ENCODE measurements at places on chromosomes 13 and 19.
A peak's percentile ranks its signal among the peaks of the same experiment; 100 is the strongest.

DNA sequence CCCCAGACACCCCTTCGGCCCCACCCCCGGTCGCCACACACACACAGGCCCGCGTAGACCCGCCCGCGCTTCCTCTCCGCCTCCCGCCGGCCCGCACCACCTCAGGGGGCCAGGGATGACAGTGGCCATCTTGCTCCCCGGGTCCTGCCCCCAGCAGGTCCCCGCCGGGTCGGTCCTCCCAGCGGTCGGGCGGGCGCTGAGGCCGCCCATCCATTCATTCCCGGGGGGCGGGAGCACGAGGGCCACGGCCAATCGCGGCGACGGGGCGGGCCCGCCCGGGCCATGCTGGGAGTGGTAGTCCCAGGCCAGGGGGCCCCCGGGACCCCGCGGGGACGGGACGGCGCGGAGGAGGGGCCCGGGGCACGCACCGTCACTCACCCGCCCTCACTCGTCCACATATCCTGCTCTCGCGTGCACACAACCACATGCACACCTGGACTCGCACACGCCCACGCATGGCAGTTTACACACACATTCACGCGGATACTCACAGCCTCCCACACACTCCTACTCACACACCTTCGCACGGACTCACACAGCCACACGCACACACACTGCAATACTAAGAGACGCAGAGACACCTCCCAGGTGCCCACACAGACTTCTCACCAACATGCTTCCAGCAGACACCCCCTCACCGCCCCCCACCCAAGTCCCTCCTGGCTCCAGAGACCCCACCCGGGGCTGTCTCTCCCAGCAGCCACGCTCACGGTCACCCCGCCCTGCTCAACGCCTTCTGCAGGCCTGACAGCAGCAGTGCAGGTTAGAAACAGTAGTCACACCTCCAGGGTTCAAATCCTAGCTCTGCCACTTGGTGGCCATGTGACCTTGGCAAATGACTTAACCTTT, at the start of gene DPF1:
Gene DPF1, minus strand, starts transcription at position 209 of the 849 bp plus-strand sequence. Its CDS starts 80 bp downstream, at position 129.
- no peak for DNase-seq

- DNase-seq = no peak
These were observed 38.0 kb upstream of the ADGRE5 start for GRCh38 chr19:14343286-14343685.

GRCh38 chr19:16078759-16079707, 2.7 kb downstream of the TPM4 start:
- DNase-seq = peak; percentile 83

DNA sequence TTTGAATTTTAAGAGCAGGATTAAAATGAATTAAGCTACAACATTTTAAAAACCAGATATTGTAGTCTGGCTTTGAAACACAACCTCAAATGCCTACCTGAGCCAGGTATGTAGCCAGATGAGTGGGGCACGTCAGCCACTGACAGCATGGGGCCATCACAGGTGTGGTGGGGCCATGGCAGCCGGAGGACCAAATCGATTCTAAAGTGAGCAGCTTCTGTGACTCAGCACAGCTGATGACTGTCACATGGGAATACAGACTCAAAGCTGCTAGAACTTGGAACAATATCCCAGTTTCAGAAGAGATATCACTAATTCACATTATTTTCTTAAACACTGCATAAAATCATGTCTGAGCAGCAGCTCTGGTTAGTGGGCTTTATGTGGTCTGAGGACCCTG, 52.8 kb downstream of the SERP2 start:
- no peak for DNase-seq

- DNase-seq = no peak
These were observed 537.5 kb downstream of the DCT start for GRCh38 chr13:93942016-93942415.

DNA sequence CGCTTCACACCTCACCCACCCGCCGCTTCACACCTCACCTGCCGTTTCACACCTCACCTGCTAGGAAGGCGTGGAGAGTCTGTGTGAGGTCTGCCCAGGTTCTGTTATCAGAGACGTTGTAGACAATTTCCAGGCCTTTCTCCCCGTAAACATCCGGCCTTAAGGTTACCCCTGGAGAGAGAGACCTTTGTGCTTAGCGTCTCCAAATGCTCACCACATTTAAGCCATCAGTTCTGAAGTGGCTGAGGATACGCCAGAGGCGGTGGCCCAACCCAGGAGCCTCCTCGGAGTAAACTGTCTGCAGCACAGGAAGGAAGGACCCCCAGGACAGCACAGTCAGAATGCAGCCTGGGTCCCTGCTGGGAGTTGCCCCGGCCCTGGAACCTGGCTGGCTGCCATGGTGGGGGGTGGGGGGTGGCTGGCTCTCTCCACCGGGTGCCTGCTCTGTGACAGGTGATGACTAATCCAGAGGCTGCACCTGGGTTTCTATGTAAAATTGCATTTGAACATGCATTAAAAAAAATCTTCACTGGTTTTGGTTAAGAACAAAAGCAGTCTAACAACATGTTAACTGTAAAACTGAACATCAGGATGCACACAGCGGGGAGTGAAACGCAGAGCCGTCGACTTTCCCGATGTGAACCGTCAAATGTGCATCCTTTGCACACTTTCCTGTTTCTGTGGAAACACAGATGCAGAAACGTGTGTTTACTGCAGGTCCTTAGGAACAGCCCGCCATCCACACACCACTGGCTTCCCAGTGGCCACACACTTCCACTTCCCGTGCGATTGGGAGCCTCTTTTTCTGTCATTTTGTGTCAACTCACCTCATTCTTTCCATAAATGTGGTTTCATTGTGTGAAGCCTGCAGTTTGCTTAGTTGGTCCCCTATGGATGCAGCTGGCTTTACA, 4.5 kb downstream of the ATP4B start:
- DNase-seq = no peak
